OCI-M1 (cell line): ENCODE measurements at places on chromosomes 7 and 10.
A peak's percentile ranks its signal among the peaks of the same experiment; 100 is the strongest.

- DNase-seq, result no peak
Measured at GRCh38 chr7:139902436-139903102, 73.5 kb downstream of the TBXAS1 start.

GRCh38 chr10:34655286-34656170, 159.6 kb downstream of the PARD3 start:
- peak; percentile 83 for DNase-seq

- DNase-seq, result peak; percentile 56
Measured at GRCh38 chr7:96959135-96959534, 46.2 kb upstream of the DLX6 start.

GRCh38 chr10:118672766-118673715, 77.6 kb upstream of the PRLHR start:
- no peak for DNase-seq

DNA sequence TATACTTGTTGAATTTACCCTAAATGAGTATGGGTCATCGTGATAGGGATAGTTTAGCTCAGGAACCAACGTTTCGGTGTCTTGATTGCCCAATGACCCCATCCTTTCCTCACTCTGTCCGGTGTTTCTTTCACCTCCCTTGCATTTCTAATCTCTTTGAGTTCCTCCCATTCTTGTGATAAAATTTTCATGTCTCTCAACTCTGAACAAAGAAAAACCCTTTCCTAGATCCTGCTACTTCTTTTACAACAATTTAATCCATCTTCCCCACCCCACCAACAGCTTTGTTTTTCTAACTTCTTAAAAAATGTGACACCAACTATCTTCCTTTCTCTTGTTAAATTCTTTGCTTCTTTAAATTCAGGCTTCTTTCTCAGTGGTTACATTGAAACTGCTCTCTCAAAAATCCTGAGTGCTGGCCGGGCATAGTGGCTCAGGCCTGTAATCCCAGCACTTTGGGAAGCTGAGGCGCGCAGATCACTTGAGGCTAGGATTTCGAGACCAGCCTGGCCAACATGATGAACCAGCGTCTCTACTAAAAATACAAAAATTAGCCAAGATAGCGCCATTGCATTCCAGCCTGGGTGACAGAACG, 130.3 kb upstream of the MINDY3 start:
- DNase-seq, result no peak

- DNase-seq, result no peak
Measured at GRCh38 chr7:122884186-122884585, 2.1 kb downstream of the CADPS2 start.

GRCh38 chr7:128152721-128153120, 88.4 kb upstream of the LEP start:
- DNase-seq, result no peak

- DNase-seq, result no peak
Measured at GRCh38 chr10:13483073-13483472, 45.7 kb downstream of the BEND7 start.

DNA sequence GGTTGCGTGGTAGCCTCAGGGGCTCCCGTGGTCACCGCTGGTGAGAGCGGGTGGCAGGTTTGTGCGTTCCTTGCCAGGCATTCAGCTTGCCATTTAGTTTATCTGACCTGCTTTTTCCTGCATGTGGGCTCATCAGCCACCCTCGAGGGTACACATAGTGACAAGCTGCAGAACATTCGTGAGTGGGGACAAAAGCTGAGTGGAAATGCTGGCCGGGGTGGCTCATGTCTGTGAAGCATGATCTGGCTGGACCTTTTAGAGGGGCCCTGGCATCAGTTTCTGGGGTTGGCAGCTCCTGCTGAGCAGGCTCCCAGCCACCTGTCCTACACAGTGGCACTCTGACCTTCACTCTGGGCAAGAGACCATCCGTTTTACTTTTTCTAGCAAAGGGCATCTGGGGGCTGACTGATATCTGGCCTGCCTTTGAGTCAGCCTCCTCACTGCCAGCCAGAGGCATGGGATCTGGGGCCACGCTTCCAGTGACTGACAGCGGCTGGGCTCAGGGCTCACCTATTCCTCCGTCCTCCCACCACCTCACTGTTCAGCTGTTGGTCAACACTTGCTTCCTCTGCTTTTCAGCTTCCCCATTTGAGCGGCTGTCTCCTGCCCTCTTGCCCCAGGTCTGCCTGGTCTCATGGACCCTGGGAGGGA, 75.0 kb downstream of the LANCL2 start:
- no peak for DNase-seq

GRCh38 chr10:72162978-72163377, 52.8 kb upstream of the ANAPC16 start:
- peak; percentile 72 for DNase-seq

DNA sequence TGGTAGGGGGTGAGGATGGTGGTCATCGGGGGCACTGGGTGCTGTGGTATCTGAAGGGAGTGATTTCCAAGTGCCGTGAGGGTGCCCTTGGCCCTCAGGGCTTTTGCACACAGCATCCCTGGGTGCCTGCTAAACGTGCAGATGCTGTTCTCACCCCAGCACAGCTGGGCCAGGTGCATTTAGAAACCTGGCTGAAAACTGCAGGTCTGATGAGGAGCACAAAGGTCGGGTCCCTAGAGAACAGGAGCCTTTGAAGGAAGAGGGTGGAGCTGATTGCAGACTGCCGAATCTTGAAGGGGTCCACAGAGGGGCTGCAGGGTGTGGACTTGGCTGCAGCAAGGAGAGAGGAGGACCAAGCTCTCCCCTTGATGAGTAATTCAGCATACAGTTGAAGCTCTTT, 32.0 kb downstream of the ZMIZ1 start:
- no peak for DNase-seq

DNA sequence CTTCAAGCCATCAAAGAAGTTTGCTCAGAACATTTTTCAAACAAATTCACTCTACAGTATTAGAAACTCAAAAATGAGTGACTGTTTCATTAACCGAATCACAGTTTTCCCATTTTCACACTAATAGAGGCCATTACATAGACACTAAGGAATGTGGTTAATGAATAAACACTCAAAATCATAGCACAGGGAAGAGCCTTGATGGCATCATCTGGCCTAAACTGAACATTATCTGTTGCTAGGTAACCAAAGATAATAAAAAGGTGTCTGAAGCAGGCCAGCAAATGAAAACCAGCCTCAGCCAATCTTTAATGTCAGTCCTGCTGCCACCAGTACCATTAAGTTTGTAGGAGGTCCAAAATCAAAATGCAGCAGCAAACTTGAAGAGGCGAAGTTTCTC, 492.4 kb upstream of the STEAP1 start:
- no peak for DNase-seq

GRCh38 chr10:98649170-98649569, 202.4 kb upstream of the HPS1 start:
- DNase-seq, result no peak

DNA sequence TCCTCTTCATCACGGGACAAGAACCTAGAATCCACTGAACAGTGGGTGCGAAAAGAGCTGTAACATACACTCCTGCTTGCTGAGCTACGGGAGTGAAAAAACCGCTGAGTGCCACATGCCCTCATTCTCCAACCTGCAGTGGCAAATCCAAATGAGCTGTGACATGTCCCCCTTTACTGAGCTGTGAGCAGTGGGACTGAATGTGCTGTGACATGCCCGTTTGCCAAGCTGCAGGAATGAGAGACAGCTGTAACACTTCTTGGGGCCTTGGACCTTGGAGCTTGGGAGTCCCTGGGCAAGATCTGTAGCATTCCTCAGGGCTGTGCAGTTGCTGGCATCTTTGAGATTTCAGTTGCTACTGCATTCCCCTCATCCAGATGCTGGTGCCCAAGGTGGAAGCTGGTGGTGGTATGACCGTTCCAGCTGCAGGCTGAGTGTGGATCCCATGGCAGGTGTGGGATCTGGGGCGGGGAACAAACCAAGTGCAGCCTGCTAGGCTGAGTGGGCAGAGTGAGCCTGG, 85.0 kb downstream of the TMEM106B start:
- no peak for DNase-seq

DNA sequence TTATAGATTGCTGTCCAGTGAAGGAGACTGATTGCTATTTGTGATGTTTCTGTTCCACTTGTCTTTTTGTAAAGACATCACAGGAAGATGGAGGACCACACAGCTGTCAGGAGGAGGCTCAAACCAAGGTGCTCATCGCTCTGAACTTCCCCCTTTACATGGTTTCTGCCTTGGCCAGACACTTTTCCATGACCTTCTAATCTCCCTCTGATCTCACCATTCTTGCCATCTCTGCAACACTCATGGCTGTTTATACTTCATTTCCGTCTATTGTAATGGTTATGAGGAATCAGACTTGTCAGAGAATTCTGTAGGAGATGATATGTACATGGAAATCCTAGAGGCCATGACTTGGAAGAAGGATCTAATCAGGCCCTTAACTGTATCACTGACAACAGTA, 1.7 kb upstream of the TAS2R5 start:
- no peak for DNase-seq

DNA sequence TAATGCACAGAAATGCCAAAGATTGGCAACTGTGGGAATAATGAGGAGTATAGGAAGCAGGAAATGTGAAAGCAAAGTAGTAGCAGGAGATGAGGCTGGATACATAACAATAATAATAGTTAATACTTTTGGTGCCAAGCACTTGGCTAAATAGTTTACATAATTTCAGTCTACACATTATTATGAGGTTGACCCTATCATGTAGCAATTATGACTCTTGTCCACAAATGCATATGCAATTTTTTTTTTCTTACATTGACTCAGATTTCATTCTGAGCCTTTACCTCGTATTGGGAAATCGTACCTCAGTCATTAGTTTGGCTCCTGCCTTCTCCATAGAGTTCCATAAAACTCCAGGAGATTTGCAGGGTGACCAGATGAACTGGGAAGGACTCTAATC, 219.9 kb downstream of the SUGCT start:
- no peak for DNase-seq

DNA sequence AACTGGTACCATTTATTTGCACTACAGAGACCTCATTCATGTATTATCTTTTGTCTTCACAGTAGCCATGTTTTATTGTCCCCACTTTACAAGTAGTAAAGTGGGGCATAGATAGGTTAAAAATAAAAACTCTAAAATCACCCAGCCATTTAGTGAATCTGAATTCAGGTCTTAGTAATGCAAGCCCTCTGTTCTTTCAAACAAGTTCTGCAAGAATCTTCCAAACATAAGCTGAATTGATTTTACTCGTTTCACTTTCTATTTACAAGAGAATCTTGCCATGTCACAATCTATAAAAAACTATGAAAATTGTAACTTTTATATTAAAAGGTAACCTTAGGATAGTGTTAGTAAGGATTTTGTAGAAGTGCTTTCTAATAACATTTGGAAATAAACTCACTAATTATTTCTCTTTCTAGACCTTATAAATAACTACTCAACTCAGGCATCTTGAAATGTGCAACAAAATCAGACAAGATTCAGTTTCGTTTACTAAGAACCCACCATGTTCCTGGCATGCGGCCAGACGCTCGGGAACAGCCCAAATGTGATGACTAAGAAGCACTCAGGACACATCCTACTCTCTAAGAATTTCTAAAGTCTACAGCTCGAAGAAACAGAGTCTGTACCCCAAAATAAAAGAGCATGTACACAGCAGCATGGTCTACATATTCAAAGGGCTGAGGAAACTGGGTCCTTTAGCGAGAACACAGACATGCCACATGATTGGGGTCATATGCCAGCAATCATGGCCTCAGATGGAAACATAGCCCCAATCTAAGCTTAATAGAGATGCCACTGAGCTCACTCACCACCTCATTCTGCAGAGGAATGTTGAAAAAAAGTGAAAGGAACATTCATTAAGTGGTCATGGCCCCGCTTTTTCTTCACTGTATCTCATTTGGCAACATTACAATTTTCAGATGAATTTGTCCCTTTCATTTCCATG, 167.6 kb downstream of the AMPH start:
- peak; percentile 89 for DNase-seq

DNA sequence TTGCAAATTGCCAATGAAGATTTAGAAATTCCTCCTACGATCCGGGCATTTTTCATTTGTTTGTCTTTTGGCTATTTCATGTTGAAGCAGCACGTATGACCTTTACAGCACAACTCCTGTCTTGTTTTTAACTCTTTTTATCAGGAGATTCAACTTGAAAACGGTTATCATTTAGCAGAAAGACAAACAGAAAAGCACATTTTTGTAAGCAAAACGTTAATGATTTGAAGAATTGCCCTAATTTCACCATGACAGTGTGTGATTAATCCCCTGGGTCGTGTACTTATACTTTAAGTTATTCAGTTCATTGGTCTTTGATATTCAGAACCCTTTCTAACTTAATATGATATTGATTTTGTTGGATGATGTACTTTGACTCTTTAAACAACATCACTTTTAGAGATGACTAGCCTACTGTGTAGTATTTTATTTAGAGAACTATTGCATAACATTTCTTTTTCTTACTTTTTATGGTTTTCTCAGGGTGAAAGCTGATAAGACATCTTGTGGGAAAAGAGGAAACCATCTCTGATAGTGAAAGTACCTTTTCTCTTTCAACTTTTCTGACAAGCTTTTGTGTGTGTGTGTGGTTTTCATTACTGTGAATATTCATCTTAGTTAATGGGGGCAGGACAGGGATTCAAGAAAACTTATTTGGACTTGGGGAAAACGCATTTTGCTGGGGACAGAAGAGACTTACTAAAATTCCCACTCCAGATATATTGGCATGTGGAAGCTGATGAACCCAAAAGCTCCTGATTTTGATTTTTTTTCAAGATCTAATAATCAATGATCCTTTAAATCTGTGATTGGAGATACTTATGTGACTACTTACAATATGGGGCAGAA, 8.1 kb downstream of the HHEX start:
- DNase-seq, result peak; percentile 83

DNA sequence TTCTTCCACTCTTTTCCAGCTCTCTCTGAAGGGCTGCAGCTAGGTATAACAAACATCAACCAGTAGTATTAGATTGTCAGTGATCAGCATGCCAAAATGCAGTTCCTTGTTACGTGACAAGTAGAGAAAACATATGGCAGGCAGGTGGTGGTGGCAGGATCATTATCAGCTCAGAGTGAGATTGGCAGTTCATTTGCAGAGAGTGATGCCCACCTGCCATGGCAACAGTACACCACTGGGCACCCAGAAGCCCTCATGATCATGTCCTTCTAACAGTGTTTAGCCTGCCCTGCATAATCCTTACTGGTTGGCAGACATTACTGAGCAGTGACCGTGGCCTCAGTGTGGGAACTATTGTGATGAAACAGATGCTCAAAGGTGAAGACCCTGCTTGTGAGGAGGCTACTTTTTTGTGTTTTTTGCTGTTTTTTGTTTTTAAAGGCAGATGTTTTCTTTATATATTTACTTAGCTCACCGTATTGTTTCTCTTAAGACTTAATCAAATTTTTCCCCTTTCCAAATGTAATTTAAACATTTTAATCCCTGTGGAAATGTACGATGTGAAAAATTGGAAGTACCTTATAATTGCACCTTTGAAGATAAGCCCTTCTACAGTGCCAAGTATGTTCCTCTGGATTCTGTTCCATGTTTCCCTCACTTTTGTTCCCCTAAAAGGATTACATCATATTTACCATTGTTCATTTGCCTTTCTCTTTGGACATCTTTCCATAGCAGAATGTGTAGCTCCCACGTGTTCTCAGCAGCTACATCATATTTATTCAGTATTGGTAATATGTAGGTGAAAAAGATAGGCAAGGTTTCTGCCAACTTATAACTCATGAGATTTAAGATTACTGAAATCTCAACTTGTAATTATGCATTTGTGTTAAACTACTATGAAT, 179.6 kb downstream of the SND1 start:
- DNase-seq, result no peak

GRCh38 chr10:126350216-126350992, 37.9 kb downstream of the ADAM12 start:
- DNase-seq, result no peak
